ENCODE measurements at places on chromosomes 4 and X.

DNA sequence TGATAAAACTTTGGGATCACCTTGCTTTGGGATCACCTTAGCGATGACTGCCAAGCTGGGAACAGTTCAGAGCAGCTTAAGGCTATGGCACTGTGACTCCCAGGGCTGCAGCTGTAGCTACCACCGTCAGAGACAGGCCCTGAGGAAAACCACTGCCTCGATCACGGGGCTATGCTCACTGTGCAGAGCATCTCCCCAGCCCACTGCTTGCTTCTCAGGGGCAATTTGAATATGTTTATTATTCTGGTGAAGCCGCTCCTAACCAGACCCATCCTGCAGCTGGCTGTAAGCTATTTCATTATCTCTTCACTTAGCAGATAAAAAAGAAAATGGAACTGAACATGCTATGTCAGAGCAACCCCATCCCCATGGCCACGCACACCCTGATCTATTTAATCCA, 328.5 kb downstream of the EVC2 start:
- no peak for DNase-seq

- no peak for DNase-seq
Measured at GRCh38 chr4:111031596-111031995, 408.7 kb upstream of the PITX2 start.

DNA sequence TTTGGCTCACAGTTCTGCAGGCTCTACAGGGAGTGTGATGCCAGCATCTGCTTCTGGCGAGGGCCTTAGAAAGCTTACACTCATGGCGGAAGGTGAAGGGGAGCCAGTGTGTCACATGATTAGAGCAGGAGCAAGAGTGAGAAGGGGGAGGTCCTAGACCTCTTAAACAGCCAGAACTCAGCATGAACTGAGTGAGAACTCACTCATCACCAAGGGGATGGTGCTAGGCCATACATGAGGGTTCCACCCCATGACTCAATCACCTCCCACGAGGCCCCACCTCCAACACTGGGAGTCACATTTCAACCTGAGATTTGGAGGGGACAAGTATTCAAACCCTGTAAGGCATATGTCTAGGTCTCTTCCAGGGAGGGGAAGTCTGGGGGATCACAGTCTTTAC, 33.4 kb downstream of the SPRY1 start:
- no peak for DNase-seq

DNA sequence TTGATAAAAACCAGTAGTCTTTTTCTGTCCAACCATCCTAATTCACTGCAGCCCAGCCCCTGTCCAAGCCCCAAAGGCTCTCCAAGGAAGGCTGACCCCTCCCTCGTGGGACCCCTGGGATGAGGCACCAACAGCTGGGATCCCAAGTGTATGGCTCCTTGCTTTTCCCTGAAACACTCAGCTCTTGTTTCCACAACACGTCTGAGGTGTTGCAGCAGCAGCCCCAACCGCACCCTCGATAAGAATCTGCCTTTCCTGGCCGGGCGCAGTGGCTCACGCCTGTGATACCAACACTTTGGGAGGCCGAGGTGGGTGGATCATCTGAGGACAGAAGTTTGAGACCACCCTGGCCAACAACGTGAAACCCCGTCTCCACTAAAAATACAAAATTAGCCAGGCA, 17.0 kb upstream of the ATP6AP2 start:
- no peak for DNase-seq

DNA sequence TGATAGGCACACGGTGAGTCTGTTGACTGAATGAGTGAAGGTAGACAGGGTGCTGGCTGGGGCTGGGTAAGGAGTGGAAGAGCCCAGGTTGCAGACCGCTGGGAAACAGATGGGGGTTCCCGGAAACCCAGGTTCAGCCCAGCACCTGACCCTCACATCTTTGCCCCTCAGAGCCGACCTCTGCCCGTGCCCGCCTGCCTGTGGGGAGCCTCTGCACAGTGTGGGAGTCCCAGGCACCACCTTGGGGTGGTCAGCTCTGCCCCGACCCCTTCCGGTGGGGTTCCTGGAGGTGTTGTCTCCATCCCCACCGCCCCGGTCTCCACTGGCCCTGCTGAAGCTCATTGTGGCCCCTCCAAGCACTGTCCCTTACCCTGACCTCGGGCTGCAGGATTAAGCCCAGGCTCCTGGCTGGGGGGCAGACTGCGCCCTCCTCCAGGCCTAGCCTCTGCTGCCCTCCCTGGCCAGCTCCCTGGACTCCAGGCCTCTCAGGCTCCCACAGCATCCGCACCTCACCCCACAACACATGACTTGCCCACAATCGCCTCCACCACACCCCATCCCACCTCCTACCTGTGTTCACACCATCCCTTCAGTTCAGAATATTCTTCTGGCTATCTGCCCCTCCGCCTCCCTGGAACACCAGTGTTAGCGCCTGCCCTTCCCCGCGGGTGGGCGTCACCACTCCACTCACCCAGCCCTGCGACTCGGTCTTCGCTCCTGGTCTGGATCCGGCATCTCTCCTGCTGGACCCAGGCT, 21.4 kb downstream of the HMX1 start:
- no peak for DNase-seq

- no peak for DNase-seq
Measured at GRCh38 chr4:147287588-147287890, 193.4 kb upstream of the EDNRA start.

DNA sequence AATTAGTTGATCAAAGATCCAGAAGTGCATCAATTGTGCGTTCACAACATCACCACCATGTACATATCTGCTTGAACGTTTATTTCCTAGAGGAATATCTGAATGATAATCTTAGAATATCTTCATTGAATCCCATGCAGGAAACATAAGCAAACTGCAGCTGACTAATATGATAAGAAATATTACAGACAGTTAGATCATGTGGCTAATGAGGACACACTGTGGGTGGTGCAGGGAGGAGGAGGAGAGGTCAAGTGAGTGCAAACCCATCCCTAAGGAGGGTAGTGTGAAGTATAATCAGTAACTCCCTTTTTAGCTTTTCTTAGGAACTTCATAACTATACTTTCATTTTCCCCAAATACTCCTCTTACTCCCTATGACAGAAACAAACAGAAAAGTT, 58.3 kb upstream of the HPGD start:
- DNase-seq: no peak

GRCh38 chr4:163121689-163122088, 45.0 kb downstream of the NAF1 start:
- DNase-seq: no peak

DNA sequence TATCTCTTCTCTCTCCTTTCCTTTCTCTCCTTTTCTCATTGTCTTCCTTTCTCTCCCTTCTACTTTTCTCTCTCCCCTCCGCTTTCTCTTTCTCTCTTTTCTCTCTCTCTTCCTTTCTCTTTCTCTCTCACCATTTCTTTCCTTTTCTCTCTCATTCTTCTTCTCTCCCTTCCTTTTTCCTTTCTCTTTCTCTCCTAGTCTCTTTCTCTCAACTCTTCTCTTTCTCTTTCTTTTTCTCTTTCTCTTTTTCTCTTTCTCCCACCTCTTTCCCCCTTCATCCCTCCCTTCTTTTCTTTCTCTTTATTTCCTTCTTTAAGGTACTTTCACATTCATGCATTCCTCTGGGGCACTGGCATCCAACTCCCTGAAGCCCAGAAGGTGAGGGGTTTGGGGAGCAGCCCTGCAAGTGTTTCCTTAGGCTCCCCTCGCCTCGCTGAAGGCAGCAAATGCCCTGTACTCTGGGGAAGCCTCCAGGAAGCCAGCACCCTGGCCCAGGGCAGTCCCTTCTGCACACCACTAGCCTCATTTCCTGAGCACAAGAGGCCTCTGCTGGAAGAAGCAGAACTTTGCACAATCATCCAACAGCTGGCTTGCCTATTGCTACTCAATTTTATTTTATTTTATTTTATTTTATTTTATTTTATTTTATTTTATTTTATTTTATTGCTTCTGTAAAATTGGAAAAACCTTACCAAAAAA, 124.2 kb downstream of the NFKB1 start:
- no peak for DNase-seq

- no peak for DNase-seq
Measured at GRCh38 chrX:107731831-107732502, 43.6 kb downstream of the TSC22D3 start.

DNA sequence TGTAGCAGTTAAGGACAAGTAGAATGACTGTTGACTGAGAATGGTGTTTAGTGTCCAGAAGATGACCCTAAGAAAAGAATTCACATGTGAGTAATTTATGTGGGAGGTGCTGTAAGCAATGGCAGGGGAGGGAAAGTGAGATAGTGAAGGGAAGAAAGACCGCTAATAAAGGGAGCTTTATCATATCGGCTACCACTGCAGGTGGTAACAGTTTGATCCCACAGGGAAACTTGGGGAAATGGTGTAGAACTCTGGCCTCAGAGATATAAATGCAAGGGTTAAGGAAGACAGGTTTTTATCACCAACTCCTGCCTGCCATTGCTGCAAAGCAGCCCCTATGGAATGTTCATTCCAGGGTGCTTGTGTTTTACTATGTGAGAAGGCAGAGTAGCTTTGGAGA, 489.6 kb downstream of the STPG2 start:
- no peak for DNase-seq

DNA sequence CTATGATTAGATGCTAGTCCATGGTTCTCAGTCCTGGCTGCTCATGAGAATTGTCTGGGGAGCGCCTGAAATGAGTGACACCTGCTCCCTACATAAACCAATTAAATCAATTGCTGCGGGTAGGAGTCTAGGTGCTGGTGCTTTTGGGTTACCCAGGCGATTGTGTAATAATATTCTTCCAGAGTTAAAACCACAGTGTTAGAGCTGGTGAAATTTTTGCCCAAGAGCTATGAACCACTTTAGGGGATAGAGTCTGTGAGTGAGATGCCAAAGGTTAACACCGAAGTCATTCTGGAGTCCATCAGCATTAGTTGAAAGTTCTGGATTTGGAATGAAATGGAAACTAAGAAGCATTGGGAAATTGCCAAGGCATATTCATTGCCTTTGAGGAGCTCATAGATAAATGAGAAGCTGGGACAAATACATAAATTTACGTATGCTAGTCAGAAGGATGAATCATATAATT, 15.3 kb downstream of the PDK3 start:
- no peak for DNase-seq

- no peak for DNase-seq
Measured at GRCh38 chr4:15104825-15105224, 102.5 kb downstream of the CPEB2 start.

GRCh38 chr4:38832206-38832605, 24.4 kb downstream of the TLR6 start:
- DNase-seq: no peak

DNA sequence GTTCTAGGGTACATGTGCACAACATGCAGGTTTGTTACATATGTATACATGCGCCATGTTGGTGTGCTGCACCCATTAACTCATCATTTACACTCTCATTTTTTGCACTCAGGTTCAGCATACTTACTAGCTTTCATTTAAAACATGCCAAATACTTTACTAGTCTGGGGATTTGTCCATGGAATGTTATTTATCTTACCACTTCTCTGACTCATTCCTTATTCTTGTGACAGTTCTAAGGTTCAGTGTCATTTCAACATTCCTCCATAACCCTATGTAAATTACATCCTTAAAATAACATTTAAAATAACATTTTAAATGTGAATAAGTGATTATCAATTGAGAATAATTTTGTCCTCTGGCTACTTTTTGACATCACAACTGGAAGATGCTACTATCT, 19.5 kb upstream of the SYTL5 start:
- no peak for DNase-seq

- no peak for DNase-seq
Measured at GRCh38 chr4:73692701-73693100, 47.7 kb upstream of the CXCL8 start.

DNA sequence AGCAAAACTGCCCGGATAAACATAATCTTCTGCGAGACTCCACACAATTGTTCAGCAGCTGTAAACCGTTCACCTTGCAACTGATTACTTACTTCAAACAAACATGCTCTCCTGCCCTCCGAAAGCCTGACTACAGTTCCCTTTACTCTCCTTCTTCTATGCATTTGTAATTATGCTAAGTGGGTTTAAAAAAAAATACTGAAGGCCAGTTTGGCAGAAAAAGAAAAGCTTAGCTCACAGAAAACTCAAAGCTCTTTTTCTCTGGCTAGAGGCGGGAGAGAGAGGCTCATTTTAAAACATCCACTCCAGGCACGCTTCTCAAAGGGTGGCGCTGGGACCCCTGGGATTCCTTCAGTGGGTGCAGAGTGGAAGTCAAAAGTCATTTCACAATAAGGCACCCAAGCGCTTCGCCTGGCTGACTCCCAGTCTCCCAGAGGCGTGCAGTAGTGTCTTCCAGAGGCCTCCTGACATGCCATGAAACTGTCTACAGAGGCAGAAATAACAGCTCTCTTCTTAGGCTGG, 1.9 kb downstream of the DHRSX start:
- no peak for DNase-seq

- DNase-seq: no peak
Measured at GRCh38 chrX:99798936-99799335, 611.1 kb downstream of the PCDH19 start.

- DNase-seq: no peak
Measured at GRCh38 chrX:103550415-103551051, 31.2 kb upstream of the RAB40A start.

DNA sequence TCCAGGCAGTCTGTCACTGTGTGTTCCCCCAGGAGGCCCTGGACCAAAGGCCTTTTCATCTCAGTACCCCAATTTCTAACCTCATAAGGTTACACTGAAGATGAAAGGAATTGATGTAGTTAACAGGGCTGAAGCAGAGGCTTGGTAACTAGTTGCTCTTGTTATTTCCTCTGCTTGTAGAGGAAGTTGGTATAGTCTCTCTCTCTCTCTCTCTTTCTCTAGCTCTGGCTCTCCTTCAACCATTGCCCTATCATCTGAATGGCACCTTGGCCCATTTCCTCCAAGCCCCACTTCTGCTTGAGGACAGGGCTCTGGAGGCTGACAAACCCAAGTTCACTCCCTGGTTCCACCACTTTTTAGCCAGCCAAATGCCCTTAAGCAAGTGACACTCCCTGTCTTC, 96.1 kb downstream of the MAMLD1 start:
- no peak for DNase-seq

DNA sequence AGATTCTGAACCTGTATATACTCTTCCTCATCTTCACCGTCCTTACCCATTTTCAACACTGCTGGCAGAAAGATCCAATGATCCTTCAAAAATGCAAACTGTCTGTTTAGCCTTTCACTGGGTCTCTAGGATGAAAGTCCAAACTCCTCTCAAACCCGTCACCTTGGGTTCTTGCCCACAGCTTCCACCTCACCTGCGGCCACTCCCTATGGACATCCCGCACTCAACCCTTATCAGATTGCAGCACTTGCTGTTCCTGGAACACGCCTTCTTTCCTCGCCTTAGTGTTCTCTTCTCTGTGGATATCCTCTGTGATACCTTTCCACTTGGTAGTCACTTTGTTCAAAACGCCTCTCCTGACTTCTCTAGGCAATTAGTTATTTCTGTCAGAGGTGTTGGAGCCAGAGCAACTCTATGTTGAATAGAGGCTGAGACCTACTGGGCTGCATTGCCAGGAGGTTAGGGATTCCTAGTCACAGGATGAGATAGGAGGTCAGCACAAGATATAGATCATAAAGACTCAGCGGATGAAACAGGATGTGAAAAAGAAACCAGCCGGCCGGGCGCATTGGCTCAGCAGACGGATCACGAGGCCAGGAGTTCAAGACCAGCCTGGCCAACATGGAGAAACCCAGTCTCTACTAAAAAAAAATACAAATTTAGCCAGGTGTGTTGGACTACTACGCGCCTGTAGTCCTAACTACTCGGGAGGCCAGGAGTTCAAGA, 4.2 kb upstream of the NOCT start:
- no peak for DNase-seq

Data from vagina (tissue), 2 donors.